NCI-H2029 (cell line): ENCODE measurements at places on chromosomes 3 and 15.

DNA sequence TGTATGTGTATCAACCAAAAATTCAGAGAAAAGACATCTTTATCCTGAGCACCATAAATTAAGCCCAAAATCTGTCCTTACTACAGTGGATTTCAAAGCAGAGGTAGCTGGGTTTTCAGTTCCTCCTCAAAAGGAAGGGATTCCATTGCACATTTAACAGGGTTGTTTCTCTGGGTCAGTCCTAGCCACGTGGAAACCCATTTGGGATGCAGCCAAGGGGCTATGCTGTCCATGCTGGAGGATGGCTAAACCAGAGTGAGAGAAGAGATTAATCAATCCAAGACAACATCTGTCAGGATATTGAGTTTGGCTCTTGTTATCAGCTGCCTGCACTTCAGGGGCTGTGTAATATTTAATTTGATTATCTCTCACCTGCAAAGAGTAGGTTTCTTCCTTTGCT, 28.1 kb downstream of the LSAMP start:
- DNase-seq: no peak

DNA sequence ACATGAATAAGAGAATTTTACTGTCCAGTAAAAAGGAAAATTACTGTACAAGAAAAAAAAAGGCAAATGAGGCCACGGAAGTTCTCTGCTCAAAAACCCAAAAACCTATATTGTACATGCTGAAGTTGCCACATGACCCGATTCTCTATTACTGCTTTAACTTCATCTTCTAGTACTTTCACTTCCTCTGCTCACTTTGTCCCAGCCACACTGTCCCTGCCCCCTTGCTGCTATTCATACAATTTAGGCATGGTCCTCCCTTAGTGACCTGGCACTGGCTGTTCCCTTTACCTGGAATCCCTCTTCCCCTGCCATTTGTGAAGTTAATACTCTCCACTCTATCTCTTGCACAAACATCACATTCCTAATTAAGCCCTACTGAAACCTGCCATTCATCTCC, 457.4 kb downstream of the MAGI1 start:
- no peak for DNase-seq

GRCh38 chr15:52329987-52330386, 34.4 kb upstream of the MYO5C start:
- no peak for DNase-seq

DNA sequence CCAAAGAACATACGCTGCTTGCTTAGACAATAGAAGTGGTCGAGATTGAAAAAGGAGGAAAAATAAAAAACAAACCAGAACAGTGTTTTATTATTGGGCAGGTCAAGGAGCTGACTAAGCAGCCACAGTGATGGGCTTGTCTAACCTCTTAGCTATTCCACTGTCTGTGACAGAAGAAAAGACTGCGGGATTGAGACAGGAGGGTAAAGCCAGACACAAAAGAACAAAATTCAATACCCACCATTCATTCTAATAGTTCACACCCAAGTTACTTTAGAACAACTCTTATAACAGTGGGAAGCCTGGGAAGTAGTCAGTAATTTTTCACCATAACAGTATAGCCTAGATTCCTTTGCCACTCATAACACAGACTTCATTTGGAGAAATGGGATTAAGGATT, 435.4 kb downstream of the MFSD1 start:
- DNase-seq: no peak
